ENCODE measurements at places on chromosomes 2 and 18.

- no peak for DNase-seq
- H3K4me3 ChIP-seq = no peak overlapping the region
- peaks cover 13% of the 10 kb centered on the region for H3K4me1 ChIP-seq
- H3K27ac ChIP-seq = no peak overlapping the region
- H3K36me3 ChIP-seq = peaks cover 76% of the 10 kb centered on the region
These were observed 13.5 kb downstream of the PASK start for GRCh38 chr2:241135737-241136136.

- peaks cover 25% of the 10 kb centered on the region for H3K36me3 ChIP-seq
- peaks cover 8% of the 10 kb centered on the region for H3K4me1 ChIP-seq
- H3K27me3 ChIP-seq = no peaks in the 10 kb centered on the region
- no peak overlapping the region for H3K27ac ChIP-seq
- no peak overlapping the region for H3K4me3 ChIP-seq
- DNase-seq = no peak
These were observed 58.0 kb upstream of the CABYR start for GRCh38 chr18:24080861-24081260.

GRCh38 chr18:26215247-26215970, 10.8 kb upstream of the TAF4B start:
- peaks cover 22% of the 10 kb centered on the region for H3K4me1 ChIP-seq
- peak overlapping the region; percentile 94 for H3K27ac ChIP-seq
- H3K27me3 ChIP-seq = no peaks in the 10 kb centered on the region
- peak overlapping the region; percentile 82 for H3K4me3 ChIP-seq

- no peak for DNase-seq
- H3K4me3 ChIP-seq = no peak overlapping the region
- H3K27me3 ChIP-seq = peaks cover 9% of the 10 kb centered on the region
- H3K27ac ChIP-seq = no peak overlapping the region
- H3K36me3 ChIP-seq = no peaks in the 10 kb centered on the region
- no peaks in the 10 kb centered on the region for H3K4me1 ChIP-seq
These were observed 173.9 kb upstream of the RAB12 start for GRCh38 chr18:8435376-8435775.

- no peak for DNase-seq
- H3K27me3 ChIP-seq = no peaks in the 10 kb centered on the region
- H3K36me3 ChIP-seq = peaks cover 52% of the 10 kb centered on the region
- no peak overlapping the region for H3K4me3 ChIP-seq
- no peak overlapping the region for H3K27ac ChIP-seq
These were observed 16.6 kb downstream of the FAM168B start for GRCh38 chr2:131076707-131077106.

DNA sequence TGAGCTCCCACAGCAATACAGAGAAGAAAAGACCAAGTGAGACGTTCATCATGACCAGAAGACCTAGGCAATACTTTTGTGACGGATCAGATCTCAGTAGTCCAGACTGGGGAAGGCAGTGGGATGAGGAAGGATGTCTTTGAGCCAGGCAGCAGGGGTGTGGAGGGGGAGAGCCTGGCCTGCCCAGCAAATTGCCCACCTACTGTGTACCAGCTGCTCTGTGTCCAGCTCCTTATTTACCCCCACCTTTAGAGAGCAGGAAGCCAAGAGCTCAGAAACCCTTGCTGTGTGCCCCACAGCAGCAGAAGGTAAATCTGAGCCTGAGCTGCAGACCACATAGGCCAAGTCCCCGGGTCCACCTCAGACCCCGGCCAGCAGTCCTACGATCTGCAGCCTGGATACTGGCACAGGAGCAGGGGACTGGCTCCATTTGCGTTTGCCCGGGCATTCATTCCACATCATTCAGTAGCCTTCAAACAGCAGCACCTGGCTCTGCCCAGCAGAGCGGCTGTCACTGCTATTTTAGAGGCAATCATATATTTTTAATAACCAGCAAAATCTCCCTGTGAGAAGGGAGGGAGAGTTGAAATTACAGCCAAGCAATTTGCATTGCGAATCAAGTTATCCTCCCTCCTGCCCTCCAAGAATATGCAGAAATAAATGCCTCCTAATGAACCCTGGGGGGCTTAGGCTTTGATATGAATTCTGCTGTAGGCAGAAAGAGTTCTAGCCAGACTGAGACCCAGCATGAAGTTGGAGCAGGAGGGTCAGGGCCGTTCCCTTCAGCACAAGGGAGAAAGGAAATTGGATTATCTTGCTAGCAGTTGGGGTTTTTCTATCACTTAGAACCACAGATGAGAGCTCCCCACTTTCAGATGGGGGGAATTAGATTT, 110.0 kb upstream of the FZD7 start:
- H3K27me3 ChIP-seq = peaks cover 25% of the 10 kb centered on the region
- no peak overlapping the region for H3K4me3 ChIP-seq
- no peak overlapping the region for H3K27ac ChIP-seq
- DNase-seq = no peak
- no peaks in the 10 kb centered on the region for H3K4me1 ChIP-seq
- no peaks in the 10 kb centered on the region for H3K36me3 ChIP-seq

DNA sequence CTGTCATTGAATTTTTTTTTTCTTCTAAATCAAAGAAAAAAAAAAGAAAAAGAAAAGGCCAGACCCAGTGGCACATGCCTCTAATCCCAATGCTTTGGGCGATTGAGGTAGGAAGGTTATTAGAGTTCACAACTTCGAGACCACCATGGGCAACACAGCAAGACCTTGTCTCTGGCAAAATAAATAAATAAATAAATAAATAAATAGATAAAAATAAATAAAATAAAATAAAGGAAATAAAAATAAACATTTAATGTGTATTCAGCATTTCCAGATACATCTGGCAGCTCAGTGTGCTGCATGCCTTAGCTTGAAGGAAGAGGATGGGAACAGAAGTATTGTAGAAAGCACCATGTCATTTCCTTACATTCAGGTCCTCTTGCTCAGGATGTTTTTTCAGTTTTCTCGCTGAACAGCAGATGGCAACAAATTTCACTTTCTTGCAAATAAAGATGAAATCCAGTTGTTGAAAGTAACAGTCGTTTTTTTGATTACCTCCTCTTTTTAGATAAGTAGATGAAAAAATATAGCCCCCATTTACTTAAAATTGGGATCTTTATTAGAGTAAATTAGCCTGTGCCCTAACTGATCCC, 25.7 kb upstream of the FAM178B start:
- no peak for DNase-seq
- peaks cover 11% of the 10 kb centered on the region for H3K27me3 ChIP-seq
- H3K36me3 ChIP-seq = no peaks in the 10 kb centered on the region

GRCh38 chr2:135299165-135299564, 231.9 kb downstream of the ZRANB3 start:
- H3K36me3 ChIP-seq = peaks cover 50% of the 10 kb centered on the region
- no peaks in the 10 kb centered on the region for H3K27me3 ChIP-seq
- no peak for DNase-seq
- H3K4me3 ChIP-seq = no peak overlapping the region

DNA sequence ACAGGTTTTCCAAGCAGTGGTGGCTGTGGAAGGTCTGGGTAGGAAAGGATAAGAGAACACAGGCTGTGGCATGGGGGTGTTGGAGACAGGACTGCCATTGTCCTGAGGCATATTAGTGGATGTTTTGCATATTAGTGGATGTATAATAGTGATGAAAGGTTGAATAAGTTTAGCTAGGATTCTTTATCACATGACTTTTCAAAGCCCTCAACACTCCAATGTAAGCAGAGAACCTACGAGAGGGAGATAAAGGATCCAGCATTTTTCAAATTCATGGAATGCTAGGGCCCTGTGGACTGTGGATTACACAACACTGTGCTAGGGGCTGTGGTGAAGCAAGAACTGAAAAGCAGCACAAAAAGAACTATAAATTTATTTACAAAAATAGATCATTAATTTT, 63.2 kb downstream of the POLE4 start:
- no peaks in the 10 kb centered on the region for H3K4me1 ChIP-seq
- no peak overlapping the region for H3K4me3 ChIP-seq
- no peaks in the 10 kb centered on the region for H3K36me3 ChIP-seq
- no peak overlapping the region for H3K27ac ChIP-seq
- H3K27me3 ChIP-seq = no peaks in the 10 kb centered on the region

- no peak overlapping the region for H3K4me3 ChIP-seq
- no peaks in the 10 kb centered on the region for H3K27me3 ChIP-seq
- DNase-seq = no peak
- H3K4me1 ChIP-seq = peaks cover 13% of the 10 kb centered on the region
These were observed 53.9 kb upstream of the CYTIP start for GRCh38 chr2:157497638-157498314.

DNA sequence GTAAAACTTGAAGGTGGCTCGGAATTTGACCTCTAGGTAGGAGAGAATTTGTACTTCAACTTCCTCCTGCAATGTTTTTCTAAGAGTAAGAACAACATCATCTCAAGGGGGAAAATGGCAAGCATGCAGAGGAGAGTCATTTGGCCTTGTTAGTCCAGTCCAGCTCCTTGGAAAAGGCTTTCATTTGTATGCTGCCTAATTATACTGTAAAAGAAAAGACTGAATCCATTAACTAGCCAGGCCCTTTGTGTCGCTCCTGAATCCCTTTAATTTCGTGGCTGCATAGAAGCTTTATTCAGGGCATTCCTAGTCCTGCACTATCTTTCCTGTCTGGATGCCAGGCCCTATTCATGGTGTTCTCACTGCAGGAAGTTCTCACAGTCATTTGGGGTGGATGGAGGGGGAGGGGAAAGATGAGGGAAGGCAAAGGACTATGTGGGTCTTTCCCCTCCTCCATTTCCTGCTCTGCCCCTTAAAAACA, 36.0 kb downstream of the PHLPP1 start:
- no peaks in the 10 kb centered on the region for H3K27me3 ChIP-seq
- H3K4me3 ChIP-seq = no peak overlapping the region
- no peak overlapping the region for H3K27ac ChIP-seq
- H3K36me3 ChIP-seq = peaks cover 31% of the 10 kb centered on the region

DNA sequence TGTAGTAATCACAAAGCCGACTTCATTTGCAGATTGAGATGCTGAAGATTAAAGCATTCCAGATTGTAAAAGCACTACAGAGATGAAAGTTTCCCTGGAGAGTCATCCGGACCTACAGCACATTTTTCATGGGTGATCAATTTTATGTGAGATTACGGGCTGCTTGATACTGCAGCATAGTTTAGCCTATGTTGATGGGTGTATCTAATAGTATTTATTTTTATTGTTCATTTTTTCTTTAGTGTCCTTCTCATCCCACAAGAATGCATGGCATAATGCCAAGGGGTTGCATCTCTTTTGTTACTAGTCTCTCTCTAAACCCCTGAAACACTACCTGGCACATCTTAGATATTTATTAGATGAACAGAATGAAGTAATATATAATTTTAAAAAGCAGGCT, 240.4 kb downstream of the MBD2 start:
- DNase-seq = no peak
- no peak overlapping the region for H3K27ac ChIP-seq
- no peaks in the 10 kb centered on the region for H3K4me1 ChIP-seq
- no peak overlapping the region for H3K4me3 ChIP-seq
- no peaks in the 10 kb centered on the region for H3K36me3 ChIP-seq

GRCh38 chr2:51510303-51510702, 478.4 kb upstream of the NRXN1 start:
- H3K27ac ChIP-seq = no peak overlapping the region
- no peaks in the 10 kb centered on the region for H3K36me3 ChIP-seq
- H3K27me3 ChIP-seq = no peaks in the 10 kb centered on the region
- no peaks in the 10 kb centered on the region for H3K4me1 ChIP-seq
- DNase-seq = no peak

- peaks cover 11% of the 10 kb centered on the region for H3K27me3 ChIP-seq
- no peak overlapping the region for H3K27ac ChIP-seq
- H3K36me3 ChIP-seq = no peaks in the 10 kb centered on the region
These were observed 17.7 kb downstream of the MPP4 start for GRCh38 chr2:201680743-201681142.

DNA sequence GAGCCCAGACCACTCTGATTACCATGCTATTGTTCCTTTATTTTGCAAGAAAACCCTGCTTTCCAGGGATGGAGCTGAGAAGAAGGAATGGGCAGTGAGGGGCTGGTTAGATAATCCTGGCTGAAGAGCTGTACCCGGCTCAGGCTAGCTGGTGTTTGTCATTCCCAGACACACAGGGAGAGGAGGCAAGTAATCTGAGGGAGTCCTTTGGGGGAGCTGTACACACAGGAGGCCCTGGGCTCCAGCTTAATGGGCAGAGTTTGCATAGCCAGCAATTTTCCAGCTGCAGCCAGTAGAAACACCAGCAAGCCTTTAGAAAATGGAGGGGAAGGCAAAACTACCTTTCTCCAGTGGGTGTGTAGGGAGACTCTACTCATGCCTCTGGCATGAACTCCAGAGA, 259.3 kb downstream of the SOX11 start:
- no peak overlapping the region for H3K4me3 ChIP-seq
- no peak overlapping the region for H3K27ac ChIP-seq
- no peak for DNase-seq

- DNase-seq = no peak
- no peaks in the 10 kb centered on the region for H3K27me3 ChIP-seq
- no peak overlapping the region for H3K4me3 ChIP-seq
- H3K4me1 ChIP-seq = peaks cover 20% of the 10 kb centered on the region
- H3K27ac ChIP-seq = no peak overlapping the region
- peaks cover 2% of the 10 kb centered on the region for H3K36me3 ChIP-seq
These were observed 198.9 kb downstream of the SMAD7 start for GRCh38 chr18:48751727-48752468.

DNA sequence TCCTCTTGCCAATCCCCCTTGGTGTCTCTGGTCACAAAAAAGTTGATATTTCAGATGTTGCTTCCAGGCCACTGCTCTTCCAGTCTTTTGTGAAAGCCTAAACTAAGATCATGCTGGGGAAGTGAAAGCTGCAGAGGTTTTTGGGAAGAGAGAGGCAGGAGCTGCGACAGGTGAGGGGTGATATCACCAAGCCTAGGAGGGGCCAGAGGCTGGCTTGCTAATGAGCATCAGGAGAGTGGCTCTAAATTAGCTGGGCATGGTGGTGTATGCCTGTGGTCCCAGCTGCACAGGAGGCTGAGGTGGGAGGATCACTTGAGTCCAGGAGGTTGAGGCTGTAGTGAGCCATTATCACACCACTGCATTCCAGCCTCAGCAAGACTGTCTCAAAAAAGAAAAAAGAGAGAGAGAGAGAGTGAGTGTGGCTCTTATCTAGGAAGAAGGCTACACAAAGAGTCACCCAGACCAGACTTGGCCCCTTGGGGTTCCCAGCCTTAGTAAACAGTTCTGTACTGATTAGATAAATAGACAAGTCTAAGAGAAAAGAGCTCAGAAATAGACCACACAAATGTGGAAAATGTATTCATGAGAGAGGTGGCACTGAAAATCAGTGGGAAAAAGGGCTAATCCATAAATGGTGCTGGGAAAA, 14.6 kb upstream of the CDK5R2 start:
- H3K27ac ChIP-seq = no peak overlapping the region
- peaks cover 44% of the 10 kb centered on the region for H3K27me3 ChIP-seq
- no peak overlapping the region for H3K4me3 ChIP-seq

- DNase-seq = no peak
- H3K4me3 ChIP-seq = peak overlapping the region; percentile 17
- no peaks in the 10 kb centered on the region for H3K36me3 ChIP-seq
- peaks cover 12% of the 10 kb centered on the region for H3K27me3 ChIP-seq
These were observed 2.4 kb downstream of the SOCS6 start for GRCh38 chr18:70291295-70291574.

DNA sequence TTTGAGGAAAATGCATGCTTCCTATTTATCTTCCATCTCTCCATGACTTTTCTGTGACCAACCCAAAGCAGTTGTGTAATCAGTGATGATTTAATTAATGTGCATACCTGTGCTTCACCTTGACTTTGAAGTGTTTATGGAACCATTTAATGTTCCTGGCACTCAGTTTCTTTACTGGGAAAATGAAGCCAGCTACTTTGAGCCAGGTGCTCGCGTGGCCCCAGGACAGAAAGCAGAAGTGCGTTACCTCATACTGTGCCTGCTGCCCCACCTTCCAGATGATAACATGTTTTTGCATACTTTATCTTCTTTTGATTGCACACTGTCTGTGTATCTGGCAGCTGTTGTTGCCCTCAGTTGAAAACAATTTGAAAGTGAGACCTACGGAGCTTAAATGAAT, 61.3 kb downstream of the PMAIP1 start:
- peaks cover 52% of the 10 kb centered on the region for H3K4me1 ChIP-seq
- no peaks in the 10 kb centered on the region for H3K36me3 ChIP-seq
- H3K4me3 ChIP-seq = peak overlapping the region; percentile 61
- H3K27ac ChIP-seq = peak overlapping the region; percentile 89

All from stimulated activated naive B cell treated with anti-CD40 and anti-IgM and Interleukin-4, amounts not matched to agents 10 μg/mL and 1 μg/mL and 100 μg/mL, for 72 hours (primary cell).